ENCODE measurements at places on chromosomes 16 and 17. TPM values are rescaled to one million over a fixed set of nuclear protein-coding genes. Genes with fewer than 3 reads are reported as not detected.

DNA sequence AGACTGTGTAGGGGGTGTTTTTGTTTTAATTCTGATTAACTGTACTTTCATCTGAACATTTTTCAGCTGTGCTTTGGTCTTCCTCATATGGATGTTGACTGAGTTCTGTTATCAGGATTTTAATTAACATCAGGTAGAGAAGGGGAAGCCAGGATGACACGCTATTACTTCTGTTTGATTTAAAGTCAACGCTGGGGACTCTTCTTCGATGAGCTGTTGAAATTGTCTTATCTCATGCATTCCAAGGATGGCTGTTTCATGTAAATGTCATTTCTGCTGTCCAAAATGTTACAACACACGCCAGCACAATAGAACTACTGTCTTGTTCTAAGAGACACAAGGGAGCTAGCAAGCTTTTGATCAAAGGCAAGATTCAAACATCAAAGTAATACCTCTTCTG is 263.3 kb upstream of the CDH5 start:
- no peaks in the 10 kb centered on the region for H3K36me3 ChIP-seq
- no peak overlapping the region for H3K27ac ChIP-seq
- H3K4me1 ChIP-seq, result no peaks in the 10 kb centered on the region
- no peak for DNase-seq
- H3K27me3 ChIP-seq, result no peaks in the 10 kb centered on the region

- DNase-seq, result no peak
- peak overlapping the region; percentile 85 for H3K27ac ChIP-seq
- H3K36me3 ChIP-seq, result no peaks in the 10 kb centered on the region
- H3K4me3 ChIP-seq, result no peak overlapping the region
Observed at GRCh38 chr17:57405491-57406072, 149.3 kb downstream of the MSI2 start.

DNA sequence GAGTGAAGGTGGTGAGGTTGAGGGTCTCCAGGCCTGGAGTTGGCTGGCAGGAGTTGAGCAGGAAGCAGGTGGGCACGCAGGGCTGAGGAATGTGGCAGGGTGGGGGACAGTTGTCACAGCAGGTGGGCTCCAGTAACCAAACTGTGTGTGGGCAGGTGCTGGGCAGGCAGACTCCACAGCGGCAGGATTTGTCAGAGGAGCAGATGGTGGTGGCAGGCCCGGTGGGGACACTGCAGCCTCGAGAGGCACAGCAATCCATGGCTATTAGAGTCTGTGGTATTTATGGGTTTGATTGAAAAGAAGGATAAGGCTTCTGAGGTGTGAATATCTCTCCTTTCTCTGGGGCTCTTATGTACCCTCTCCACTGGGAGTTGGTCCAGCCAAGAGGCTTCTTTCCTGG is at the start of gene KRTAP3-3:
TSS of gene KRTAP3-3 (minus strand) at position 326 of the 400 bp plus-strand sequence. CDS start at position 259, 67 bp downstream.
- H3K4me1 ChIP-seq, result no peaks in the 10 kb centered on the region
- H3K36me3 ChIP-seq, result no peaks in the 10 kb centered on the region
- H3K27me3 ChIP-seq, result no peaks in the 10 kb centered on the region
- H3K4me3 ChIP-seq, result no peak within 1 kb of the TSS
- DNase-seq, result no peak

GRCh38 chr16:85778873-85779272 is 20.5 kb downstream of the EMC8 start:
- H3K27me3 ChIP-seq, result no peaks in the 10 kb centered on the region
- DNase-seq, result no peak
- no peak overlapping the region for H3K27ac ChIP-seq
- no peak overlapping the region for H3K4me3 ChIP-seq
- H3K4me1 ChIP-seq, result peaks cover 14% of the 10 kb centered on the region
- H3K36me3 ChIP-seq, result peaks cover 6% of the 10 kb centered on the region

GRCh38 chr16:2019518-2019920 is at the start of gene NPW:
Gene NPW, plus strand, starts transcription at chr16:2019785.
- H3K4me1 ChIP-seq, result peaks cover 7% of the 10 kb centered on the region
- peaks cover 8% of the 10 kb centered on the region for H3K27me3 ChIP-seq
- no peak within 1 kb of the TSS for H3K27ac ChIP-seq
- no peak for DNase-seq
- H3K4me3 ChIP-seq, result peak within 1 kb of the TSS; percentile 22

DNA sequence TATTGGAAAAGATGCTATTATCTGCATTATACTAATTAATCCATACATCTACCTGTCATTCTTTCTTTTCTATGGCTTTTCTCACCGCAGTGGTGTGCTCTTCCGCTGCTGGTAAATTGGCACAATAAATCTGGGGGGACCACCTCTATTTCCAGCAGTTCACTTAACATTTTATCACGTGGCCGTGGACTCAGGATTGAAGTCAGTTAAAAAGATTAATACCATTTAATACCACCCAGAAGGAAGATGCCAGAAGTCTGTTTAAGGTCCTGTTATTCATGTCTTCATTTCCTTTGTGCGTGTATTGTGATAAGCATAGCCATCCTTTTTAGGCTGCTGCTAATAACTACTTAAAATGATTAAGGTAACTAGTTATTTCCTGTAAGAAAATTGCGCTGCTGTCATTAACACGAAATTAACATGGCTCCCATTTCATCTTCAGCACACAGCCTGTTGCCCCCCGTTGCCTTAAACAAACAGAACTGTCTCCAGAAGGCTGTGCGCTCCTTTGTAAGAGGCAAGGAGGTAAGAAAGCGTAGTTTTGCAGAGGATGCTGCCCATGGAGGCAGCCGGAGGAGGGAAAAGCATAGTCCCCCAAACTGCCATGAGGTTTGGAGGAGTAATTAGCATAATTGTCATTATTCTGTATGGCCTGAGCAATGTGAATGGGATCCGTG is 414.4 kb downstream of the UTP18 start:
- H3K27me3 ChIP-seq, result no peaks in the 10 kb centered on the region
- no peaks in the 10 kb centered on the region for H3K4me1 ChIP-seq
- no peak for DNase-seq
- H3K27ac ChIP-seq, result no peak overlapping the region

DNA sequence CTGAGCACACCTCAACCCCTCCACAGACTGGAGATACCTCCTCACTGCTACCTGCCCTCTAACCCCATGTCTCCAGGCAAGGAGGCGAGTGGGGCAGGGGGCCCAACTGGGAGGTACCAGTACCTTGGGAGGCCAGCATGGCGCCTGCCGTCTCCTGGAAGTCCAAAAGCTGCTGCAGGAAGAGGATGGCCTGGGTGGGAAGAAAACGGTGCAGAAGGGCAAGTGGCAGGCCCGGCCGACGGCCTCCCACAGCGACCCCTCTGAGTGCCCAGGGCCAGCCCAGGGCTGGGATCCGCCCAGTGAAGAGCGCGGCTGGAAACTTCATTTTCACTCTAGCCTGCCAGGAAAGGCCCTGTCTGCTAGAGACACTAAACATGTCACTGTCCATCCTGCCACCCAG is 8.5 kb downstream of the ZACN start:
- no peaks in the 10 kb centered on the region for H3K4me1 ChIP-seq
- H3K27me3 ChIP-seq, result no peaks in the 10 kb centered on the region
- no peak overlapping the region for H3K27ac ChIP-seq
- no peak for DNase-seq

The MARVELD3 gene
- not detected for total RNA-seq

DNA sequence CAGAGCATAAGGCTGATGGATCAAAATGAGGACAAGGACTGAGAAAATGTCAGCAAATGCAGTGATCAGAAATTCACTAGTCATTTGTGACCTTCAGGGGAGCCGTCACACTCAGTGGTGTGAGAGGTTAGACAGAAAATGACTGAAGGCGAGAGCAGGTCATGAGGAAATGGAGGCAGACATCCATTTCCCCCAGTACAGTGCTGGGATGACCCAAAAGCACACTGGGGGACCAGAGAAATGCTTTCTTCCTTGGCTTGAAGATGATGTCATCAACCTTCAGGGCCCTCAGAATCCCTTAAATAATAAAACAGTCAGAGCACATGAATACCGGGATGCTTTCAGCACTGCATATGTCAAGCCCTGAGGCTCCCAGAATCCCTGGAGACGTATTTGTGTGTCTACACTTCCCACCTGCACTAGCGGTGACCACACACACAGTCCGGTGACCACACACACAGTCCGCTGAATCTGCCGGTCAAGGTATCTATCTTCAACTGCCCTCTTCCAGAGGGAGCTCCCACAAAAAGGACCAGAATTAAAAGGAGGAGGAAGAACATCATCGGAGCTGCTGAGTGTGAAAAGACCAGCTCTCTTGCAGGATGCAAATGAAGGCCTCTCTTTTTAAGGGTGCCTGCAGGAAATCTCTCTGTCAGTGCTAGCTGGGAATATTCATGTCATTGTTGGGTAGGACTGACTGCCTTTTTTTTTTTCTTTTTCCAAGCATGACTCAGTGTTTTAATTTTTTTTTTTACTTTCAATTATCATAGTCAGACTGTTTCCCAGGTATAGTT is 8.2 kb downstream of the UBE2O start:
- no peak overlapping the region for H3K27ac ChIP-seq
- DNase-seq, result no peak
- H3K4me1 ChIP-seq, result no peaks in the 10 kb centered on the region
- no peak overlapping the region for H3K4me3 ChIP-seq

DNA sequence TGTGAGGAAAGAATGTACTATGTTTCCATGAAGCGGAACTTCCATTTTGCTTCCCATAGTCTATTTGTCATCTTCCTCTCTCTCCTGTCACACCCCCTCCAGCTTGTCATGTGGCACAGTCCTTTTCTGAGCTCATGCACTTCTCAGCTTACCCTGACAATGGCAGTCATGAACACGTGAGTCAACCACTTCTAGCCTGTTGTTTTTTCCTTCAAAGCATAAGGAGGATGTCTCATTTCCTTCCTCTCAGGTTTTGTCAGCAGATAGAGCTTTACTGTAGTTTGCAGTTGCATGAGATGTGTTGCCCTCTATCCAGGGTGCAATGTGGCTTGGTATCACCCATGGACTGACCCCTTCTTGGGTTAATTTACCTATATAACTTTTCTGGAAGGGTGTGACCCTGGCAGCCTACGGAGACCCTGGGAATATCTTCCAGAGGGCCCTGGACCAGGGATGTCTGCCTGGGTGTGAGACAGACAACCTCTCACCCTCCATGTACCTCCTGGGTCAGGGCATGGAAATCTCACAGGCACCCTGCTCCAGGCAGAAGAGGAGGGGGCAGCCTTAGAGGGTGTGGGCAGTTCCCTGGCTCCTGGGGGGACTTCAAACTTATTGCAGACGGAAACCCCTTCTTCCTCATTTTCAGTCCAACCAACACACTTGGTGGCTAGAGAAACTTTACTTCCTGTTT is 4.0 kb upstream of the ZNF267 start:
- no peak overlapping the region for H3K4me3 ChIP-seq
- H3K27ac ChIP-seq, result no peak overlapping the region
- H3K36me3 ChIP-seq, result no peaks in the 10 kb centered on the region
- H3K4me1 ChIP-seq, result no peaks in the 10 kb centered on the region

GRCh38 chr17:70157151-70157550 is 12.2 kb upstream of the KCNJ2 start:
- no peak for DNase-seq
- H3K36me3 ChIP-seq, result no peaks in the 10 kb centered on the region
- H3K27ac ChIP-seq, result no peak overlapping the region
- H3K27me3 ChIP-seq, result no peaks in the 10 kb centered on the region
- no peaks in the 10 kb centered on the region for H3K4me1 ChIP-seq

GRCh38 chr17:31803494-31804213 is 55.4 kb downstream of the COPRS start:
- H3K4me3 ChIP-seq, result no peak overlapping the region
- no peaks in the 10 kb centered on the region for H3K4me1 ChIP-seq
- peak overlapping the region; percentile 17 for H3K27ac ChIP-seq

The WNT3 gene
- 0.48 TPM for total RNA-seq

DNA sequence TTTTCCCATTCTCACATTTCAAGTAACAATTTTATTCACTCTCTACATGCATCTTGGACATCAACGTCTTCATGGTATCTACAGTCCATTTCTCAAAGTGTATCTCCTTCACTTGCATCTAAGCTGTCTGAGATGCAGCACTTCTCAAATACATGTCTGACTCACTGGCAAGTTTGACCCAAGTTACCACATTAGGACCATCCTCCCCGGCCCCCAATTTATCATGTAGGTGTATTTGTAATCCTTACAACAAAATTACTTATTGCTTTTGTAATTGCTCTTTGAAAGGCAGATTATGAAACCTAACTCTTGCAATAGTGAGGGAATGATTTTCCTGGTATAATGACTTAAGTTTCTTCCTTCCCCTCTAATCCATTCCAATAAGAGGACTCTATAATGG is 28.9 kb upstream of the ULK2 start:
- no peak for DNase-seq
- no peaks in the 10 kb centered on the region for H3K27me3 ChIP-seq
- H3K36me3 ChIP-seq, result no peaks in the 10 kb centered on the region
- H3K4me3 ChIP-seq, result no peak overlapping the region
- H3K27ac ChIP-seq, result peak overlapping the region; percentile 32

The TMEM92 gene
- not detected for total RNA-seq

GRCh38 chr16:1042866-1043265 is 29.7 kb upstream of the SSTR5 start:
- DNase-seq, result no peak
- H3K27me3 ChIP-seq, result peaks cover 82% of the 10 kb centered on the region
- no peak overlapping the region for H3K4me3 ChIP-seq

- H3K27me3 ChIP-seq, result no peaks in the 10 kb centered on the region
- no peaks in the 10 kb centered on the region for H3K4me1 ChIP-seq
- no peak for DNase-seq
Observed at GRCh38 chr17:59838052-59838916, 54.5 kb downstream of the TUBD1 start.

GRCh38 chr17:52606590-52606989 is 448.1 kb upstream of the CA10 start:
- H3K36me3 ChIP-seq, result no peaks in the 10 kb centered on the region
- DNase-seq, result no peak
- no peaks in the 10 kb centered on the region for H3K27me3 ChIP-seq
- no peak overlapping the region for H3K27ac ChIP-seq
- H3K4me3 ChIP-seq, result no peak overlapping the region

The PDE6G gene
- total RNA-seq, result not detected

DNA sequence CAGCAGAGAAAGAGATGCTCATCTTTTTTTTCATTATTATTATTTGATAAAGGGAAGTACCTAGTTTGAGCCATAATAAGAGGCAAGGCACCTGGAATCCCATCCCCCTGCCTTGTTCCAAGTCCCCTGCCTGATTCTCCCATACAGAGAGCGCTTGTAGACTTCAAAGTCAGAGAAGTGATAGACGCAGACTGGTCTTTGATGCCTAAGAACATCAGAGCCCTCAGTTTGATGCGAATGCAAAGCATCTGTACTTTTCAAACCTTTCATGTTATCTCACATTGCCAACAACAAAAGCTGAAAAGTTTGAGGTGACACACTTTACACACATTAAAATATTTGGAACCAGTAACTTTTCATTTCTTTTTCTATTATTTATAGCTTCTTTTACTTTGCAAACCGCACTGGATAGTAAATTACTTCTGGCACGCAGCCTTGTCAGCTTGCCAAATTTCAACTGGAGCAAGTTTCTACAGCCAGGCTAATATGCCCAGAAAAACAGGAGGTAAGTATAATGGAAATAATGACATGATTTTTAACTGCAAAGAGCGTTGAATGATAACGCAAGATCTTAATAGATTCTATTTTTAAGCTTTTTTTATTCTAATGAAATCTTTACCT is 5.9 kb upstream of the UTP6 start:
- H3K27me3 ChIP-seq, result no peaks in the 10 kb centered on the region
- no peak overlapping the region for H3K4me3 ChIP-seq
- H3K4me1 ChIP-seq, result no peaks in the 10 kb centered on the region
- H3K36me3 ChIP-seq, result no peaks in the 10 kb centered on the region

Data from breast epithelium (tissue), 4 donors.